ENCODE measurements at places on chromosomes 2 and 18.
A peak's percentile ranks its signal among the peaks of the same experiment; 100 is the strongest.

GRCh38 chr18:54613174-54613573, 22.1 kb downstream of the DYNAP start:
- DNase-seq = no peak

DNA sequence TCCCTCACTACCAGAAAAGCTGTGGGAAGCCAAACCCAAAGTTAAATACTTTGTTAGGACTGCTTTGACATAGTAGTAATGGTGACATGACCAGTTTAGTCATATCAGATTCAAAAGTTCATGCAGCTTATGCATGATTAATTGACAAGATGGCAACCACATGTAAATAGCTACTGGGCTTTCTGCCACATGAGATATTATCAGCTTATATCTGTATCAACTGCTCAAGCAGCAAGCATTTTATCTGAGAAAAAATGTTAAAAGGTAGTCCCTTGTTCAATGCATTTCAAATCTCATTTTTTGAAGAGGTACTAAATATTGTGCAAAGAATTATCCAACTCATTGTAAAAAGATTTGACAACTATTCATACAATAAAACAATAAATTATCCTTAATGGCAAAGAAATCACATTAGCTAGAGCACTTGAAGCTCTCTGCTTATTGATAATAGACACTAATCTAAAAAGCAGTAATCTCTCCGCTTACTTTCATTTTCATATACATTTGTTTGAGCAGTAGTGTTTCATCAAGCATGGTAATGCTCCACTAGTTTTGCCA, 993.6 kb upstream of the NXPH2 start:
- DNase-seq = no peak

- DNase-seq = no peak
Observed at GRCh38 chr2:36912695-36913094, 53.6 kb downstream of the STRN start.

- DNase-seq = no peak
Observed at GRCh38 chr2:102764083-102764482, 2.3 kb downstream of the TMEM182 start.

- DNase-seq = no peak
Observed at GRCh38 chr2:120568089-120568974, 167.3 kb upstream of the GLI2 start.

GRCh38 chr18:53486296-53486695, 738.2 kb downstream of the MBD2 start:
- DNase-seq = no peak

DNA sequence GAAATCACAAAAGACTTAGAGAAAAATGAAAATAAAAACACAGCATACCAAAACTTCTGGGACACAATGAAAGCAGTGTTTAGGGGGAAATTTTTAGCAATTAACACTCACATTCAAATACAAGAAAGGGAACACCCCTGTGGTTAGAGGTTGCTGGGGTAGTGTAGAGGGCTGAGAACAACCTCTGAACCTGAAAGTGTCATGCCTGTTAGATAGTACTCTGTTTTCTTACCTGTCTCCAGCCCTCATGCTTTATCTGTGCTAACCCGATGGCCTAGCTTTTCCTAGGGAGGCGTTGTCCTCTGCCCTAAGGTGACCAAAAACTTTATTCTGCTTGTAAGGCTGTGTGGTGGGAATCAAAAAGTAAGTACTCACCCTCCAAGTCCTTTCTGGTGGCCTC, 122.6 kb upstream of the OTX1 start:
- DNase-seq = no peak

DNA sequence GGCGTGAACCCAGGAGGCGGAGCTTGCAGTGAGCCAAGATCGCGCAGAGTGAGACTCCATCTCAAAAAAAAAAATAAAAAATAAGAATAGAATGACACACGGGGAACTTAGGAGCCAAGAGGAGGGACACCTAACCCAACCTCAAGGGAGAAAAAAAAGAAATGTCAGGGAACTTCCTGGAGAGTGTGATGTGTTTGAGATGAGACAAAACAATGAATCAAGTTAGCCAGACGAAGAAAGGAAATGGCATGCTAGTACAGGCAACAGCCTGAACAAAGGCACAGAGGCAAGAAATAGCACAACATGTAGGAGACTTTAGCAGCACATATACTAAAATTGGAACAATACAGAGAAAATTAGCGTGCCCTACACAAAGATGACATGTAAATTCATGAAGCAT, 36.7 kb upstream of the PAPOLG start:
- no peak for DNase-seq

DNA sequence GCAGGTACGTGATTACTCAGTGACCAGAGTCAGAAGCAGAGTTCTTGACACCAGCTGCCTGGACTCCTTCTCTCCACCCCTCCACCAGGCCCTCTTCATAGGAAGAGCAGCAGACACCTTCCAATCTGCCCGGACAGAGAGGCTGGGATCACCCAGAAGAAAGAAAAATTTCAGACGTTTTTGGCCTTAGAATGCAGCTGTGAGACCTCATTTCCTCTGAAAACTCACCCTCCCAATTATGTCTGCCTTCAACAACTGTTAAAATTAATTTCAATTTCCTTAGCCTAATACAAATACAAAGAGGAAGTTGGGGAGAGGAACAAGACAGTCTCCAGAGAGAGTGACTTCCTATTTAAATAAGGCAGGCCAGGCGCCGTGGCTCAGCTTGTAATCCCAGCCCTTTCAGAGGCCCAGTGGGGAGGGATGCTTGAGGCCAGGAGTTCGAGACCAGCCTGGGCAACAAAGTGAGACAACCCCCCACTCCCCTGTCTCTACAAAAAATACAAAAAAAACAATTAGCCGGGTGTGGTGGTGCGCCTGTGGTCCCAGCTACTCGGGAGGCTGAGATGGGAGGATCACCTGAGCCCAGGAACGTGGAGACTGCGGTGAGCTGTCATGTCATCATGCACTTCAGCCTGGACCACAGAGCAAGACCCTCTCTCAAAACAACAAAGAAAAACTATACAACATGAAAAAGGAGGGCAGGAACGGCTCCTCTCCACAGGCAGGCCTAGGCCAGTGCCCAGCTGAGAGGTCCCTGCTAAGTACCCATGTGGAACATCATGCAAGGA, 1.6 kb downstream of the SLC66A2 start:
- DNase-seq = no peak

- peak; percentile 2 for DNase-seq
Observed at GRCh38 chr2:224369028-224369632, 32.8 kb downstream of the FAM124B start.

- no peak for DNase-seq
Observed at GRCh38 chr2:135986507-135986906, 1.1 kb upstream of the DARS1 start.

DNA sequence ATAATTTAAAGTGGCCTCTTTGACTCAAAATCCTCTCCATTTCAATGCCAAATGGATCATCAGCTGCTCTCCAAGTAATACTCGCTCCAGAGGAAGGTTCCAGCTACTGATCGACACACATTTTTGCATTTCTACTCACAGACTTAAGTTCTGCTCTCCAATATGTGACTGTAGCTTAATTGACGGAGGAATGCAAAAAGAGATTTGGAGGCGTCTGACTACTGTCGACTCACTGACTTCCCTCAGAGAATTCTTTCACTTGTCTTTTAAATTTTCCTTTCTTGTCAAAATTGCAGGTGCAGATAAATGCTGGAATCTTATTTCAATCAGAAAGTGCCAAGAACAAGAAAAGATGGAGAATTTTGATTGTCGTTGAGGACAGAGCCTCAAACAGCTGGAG, 84.1 kb upstream of the PAPOLG start:
- no peak for DNase-seq

- DNase-seq = no peak
Observed at GRCh38 chr18:31598021-31598805, 6.5 kb downstream of the TTR start.

GRCh38 chr2:233089851-233090250, 29.7 kb downstream of the INPP5D start:
- DNase-seq = no peak

DNA sequence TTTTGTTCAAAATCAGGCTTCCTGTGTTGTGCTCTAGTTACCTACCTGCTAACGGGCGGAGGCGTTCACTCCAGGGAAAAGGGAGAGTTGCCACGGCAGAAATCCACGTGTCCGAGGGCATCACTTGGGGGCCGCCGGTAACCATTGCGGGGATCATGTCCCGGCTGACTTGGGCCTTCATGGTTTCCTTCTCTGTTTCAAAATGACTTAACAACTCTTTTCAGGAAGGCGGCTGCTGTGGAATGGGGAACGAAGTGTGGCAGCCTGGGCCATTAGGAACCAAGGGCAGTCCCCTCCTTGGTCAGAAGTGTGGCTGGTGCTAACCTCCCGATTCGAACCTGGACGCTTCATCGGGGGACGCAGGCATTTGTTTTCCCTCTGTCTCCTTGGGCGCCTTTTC, 56.8 kb downstream of the INPP5D start:
- DNase-seq = no peak

DNA sequence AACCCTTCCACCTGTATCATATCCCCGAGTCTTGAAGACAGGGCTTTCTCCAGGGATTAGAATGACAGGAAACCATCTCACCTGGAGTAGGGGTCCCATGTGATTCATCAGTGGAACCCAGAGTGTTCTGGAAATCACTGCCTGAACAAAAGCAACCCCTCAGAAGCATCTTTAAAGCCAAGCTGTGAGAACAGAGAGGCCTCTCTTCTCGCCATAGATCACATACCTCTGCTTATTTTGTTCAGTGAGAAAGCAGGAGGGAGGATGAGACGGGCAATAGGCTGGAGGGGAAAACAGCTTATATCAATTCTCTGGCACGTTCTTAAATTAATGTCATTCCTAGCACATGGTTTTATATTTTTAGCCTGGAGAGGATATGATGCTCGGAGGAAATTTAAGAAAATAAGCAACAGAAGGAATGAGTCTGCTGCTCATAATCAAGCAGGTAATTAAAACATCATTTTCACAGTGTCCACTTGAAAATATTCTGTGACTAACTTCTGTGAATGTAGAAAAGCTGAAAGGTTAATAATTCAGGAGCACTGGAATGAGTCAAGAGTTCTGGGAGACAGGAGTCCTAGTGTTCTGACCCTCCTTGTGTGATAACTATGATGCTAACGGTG, 213.6 kb upstream of the SP5 start:
- DNase-seq = no peak

DNA sequence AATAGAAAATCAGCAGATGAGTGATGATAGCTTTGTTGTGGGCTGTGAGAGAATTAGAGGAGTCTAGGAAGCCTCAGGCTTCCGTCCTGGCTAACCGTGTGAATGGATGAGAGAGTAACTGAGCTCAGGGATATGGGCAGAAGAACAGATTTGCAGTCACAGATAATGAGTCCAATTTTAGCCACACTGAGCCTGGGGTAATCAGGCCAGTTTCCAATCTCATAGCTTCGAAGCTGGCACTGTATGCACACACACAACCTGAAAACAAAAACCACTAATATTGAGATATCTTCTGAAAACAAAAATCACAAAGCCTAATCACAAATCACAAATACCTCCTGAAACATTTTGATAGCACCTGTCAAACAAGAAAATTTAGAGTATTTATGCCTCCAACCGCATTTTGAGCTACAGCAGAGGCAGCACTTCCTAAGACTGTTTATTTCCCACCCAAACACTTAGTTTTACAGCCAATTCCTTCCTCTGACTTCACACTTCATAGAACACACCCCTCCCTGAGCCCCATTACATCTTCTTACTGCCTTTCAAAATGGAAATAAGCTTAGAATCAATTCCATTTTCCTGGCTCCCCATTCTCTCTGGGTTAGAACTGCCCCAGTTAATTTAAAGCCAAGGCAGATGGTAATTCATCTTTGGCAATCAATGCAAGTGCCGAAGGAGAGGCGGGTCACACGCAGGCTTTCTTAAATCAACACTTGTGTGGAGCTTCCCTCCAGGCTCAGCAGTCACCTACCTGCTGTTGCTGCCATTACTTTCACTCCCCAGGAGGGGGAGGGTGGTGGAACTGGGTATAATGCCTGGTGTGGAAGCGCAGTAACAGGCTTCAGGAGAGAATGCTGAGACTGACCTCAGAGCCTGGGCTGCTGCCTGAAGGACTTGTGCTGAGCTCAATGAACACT, 18.9 kb downstream of the TTR start:
- DNase-seq = no peak

DNA sequence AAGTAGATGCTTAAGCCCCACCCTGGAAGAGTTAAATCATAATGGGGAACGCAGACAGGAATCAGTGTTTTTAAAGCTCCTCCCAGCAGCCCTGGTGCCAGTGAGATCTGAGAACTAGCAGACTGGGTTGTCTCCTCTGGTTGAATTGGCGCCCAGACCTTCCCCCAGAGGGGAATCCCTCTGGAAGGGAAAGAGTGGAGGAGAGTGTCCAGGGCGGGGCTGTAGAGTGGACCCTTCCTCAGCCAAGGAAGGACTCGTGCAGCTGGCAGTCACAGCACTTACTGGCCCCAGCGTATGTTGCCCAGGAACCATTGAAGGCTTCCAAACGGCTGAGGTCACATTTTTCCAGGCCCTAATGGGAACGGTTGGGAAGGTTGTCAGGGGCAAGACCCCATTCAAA, 62.5 kb downstream of the TGOLN2 start:
- no peak for DNase-seq

- DNase-seq = no peak
Observed at GRCh38 chr2:28643327-28643726, 108.3 kb upstream of the PPP1CB start.

GRCh38 chr18:46302528-46303485, 198.6 kb downstream of the HAUS1 start:
- no peak for DNase-seq

DNA sequence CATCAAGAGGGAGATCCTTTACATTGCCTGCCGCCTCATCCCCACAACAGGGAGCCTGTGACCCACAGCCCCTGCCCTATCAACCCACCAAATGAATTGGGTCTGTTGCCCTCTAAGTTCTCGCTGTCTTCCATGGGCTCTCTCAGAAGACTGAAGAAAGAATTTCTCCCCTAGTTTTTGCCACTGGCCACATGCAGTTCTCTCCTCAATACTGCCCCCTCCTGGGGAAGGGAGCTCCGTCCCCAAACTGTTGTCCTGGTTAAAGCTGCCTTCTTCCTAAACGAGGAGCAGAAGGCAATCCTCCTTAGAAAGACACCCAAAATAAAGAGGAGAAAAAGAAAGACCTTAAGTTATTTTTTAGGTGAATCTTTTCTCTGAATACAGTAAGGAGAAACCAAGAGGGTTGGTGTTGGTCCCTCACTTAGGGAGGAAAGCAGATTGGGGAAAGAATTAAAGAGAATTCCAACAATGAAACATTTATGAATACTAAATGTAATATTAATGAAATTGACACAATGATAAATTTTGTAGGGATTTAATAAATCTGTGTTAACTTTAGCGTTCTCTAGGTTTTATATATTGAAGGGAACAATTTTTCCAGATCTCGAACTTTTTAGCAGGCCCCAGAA, 31.1 kb upstream of the SATB2 start:
- DNase-seq = peak; percentile 39

DNA sequence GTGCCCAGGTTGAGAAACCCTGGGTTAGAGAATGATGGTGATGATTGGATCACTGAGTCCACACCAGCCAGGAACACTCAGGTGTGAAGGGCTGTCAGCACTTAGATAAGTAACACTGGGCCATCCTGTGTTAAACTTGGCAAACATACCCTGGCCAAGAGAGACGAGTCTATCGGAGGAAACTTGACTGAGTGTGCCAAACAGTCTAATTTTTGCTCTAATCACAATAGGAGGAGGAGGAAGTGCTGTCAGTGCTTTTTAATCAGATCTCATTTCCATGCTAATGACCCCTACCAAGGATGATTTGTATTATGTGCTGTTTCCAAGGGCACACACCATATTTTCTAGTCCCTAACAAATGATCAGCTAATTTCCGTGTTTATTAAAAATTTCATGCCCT, 63.8 kb upstream of the SEC11C start:
- no peak for DNase-seq

GRCh38 chr18:22424565-22424963, 6.8 kb upstream of the CTAGE1 start:
- DNase-seq = no peak
